CD4-positive, alpha-beta T cell treated with Interleukin-17A for 1 hour (primary cell): ENCODE measurements at places on chromosomes 1 and 21.

DNA sequence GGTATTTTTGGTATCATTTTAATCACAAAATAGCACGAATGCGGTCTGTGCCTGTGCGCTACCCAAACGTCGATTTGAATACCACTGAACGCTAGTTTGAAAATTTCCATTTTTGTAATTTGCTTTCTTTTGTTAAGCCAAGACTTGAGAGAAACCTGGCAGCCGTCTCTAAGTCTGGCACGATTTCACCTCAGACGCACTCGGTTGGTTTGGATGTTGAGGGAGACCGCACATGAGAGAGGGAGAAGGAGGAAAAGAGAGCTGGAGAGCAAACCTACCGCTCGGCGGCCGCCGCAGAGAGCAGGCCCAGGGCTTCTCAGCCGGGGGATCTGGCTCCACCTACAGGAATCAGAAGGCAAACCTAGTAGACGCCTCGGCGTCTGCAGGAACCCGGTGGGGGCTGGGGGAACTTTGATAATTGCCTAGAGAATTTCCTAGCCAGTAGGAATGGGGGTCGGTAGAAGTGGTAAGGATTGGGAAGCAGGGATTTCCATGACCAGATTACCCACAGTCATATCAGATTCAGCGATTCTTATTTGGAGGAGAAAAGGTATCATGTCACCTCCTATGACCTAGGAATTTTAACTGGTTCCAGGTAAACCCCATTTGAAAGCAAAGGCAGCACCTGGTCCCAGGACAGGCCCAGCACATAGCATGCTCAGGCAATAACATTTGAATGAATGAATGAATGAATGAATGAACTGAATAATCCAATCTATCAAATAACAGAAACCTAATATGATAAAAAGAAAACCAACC lies 83.2 kb downstream of the TM2D1 start:
- DNase-seq = peak; percentile 42

DNA sequence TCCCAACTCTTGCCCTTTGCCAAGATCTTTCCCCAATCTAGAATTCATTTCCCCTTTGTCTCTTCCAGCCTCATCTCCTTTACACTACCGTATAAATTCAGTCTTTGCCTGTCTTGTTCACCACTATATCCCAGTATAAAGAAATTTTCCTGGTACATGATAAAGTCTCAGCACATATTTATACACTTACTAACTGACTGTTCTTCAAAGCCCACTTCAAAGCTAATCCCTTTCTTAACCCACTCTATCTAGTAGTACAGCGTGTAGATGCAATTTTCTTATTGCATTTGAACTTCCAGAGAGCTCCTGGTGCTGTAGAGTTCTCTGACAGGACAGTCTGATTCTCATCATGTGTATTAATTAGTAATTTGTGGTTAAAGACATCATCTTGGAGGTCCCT lies 78.1 kb downstream of the LRRC53 start:
- DNase-seq = no peak

DNA sequence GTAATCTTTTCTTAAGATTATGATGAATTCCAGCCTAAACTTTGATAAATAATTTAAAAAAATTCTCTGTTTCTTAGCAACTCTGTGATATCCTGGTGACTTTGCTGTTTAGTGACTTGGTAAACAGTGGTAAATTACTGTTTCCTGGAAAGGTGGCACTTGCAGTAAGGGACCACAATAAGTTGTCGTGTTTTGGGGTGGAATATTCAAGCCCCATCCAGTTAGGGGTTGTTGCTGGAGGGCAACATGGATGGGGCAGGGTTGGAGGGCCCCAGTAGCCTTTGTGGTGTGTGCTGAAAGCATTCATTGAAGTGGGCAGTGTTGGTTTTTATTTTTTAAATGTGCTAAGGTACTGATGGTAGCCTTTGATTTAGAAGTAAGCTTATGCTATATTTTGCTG lies 30.3 kb downstream of the PRDM2 start:
- peak; percentile 55 for DNase-seq

- peak; percentile 34 for DNase-seq
These were observed 6.0 kb upstream of the SHISA4 start for GRCh38 chr1:201882665-201883132.

GRCh38 chr1:204296431-204296988 lies 63.2 kb downstream of the PLEKHA6 start:
- DNase-seq = no peak

DNA sequence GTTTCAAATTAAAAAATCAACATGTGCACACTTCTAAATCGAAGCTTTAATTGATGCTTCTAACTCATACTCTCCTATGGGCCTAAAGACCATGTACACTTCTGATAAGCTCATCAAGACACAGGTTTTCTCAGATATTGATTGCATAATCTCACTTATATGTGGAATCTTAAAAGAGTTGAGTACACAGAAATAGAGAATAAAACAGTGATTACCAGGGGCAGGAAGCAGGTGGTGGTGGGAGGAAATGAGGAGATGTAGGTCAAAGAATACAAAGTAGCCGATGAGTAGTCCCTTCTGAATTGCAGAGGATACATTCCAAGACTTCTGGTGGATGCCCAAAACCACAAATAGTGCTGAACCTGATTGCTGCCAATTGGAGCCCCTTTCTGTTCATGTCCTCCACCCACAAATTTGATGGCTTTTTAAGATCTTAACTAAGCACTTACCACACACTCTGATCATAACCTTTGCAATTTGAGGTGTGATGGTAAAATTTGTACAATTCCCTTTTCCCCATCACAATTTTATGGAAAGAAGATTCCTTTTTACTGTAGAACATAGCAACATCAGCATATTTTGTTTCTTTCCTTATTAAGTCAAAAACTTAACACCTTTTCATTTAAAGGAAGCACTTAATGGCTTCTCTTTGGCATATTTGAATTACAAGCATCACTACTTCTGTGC lies 3.3 kb upstream of the CD1B start:
- no peak for DNase-seq

DNA sequence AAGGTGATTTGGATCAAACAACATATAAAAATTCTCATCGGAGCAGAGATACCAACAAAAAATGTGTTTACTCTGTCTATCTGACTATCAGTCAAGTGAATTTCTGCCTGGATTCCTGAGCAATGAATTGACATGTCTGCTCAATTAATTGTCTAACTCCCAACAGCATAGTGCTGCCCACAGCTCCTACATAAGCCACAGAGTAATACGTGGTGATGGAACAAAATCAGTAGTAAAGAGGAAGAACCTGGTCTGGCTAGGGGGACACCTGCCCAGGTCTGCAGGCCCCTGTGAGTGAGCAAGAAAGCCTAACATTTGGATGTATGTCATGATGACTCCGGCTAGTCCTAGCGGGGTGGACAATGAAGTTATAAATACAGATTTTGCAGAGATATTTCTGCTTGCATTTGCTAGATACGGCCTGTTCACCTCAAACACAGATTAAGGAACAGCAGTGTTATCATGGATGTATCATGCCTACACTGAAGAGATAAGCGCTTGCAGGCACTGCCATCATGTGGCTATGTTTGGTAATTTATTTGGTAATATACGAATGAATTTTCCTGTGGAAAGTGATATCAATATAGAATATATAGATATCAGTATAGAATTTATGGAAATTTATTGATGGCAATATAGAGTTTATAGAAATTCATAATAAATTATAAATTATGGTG lies 69.6 kb upstream of the LRRC8B start:
- peak; percentile 81 for DNase-seq

GRCh38 chr1:32907435-32907834 lies 6.2 kb upstream of the TMEM54 start:
- DNase-seq = no peak

DNA sequence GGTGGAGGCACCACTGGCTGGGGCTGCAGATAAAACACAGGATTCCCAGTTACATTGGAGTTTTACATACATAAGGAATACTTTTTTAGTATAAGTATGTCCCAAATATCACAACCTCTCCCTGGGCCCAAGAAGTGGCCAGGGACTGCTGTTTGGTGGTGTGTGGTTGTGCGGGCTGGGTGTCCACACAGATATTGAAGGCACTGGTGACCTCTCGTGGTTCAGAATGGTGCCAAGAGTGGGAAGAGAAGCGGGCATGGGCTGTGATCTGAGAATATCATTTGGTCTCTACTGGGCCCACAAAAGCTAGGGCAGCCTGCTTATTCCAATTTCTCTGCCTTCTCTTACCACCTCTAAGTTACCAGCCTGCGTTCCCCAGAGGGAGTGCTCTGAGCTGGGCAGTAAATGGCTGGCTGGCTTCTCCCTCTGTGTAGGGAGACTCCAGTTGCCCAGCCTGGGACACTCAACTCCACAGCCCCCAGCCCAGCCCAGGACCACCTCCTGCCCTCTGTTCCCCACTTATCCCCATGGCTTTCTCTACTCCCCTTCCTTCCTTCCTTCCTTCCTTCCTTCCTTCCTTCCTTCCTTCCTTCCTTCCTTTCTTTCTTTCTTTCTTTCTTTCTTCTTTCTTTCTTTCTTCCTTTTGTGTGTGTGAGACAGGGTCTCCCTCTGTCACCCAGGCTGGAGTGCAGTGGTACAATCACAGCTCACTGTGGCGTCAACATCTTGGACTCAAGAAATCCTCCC lies 42.8 kb upstream of the RD3 start:
- DNase-seq = no peak

GRCh38 chr1:13860031-13860430 lies 160.0 kb downstream of the PRDM2 start:
- no peak for DNase-seq

DNA sequence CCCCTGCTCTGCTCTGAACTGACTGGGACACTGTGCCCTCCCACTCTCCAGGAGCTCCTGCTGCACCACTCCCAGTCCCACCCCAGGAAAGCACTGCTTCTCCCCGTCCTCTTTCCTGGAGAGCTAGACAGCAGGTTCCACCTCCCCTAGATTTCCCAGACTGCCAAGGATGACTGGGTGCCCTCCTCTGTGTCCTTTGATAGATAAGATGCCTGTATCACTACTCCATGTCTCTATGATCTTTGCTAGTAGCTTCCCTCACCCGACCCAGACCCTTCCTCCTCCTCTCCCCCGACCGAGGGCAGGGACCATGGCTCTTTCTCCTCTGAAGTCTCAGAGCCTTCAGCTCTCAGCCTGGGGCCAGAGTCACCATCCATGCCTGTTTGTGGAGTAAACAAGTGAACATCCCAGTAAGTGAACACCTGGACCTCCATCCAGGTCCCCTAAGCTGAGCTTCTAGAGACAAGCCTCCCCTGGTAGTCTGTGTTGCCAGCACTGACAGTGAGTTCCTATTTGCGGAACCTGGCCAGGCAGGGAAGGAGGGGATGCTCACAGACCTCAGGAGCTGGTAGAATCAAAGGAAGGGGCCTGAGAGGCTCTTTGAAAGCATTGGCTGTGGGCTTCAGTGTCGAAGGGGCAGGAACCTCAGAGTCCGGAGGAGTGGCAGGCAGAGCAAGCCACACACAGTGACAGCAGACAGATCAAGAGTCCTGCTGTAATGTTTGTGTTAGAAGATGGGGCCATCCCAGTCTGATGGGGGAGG lies 104.0 kb downstream of the PAX7 start:
- DNase-seq = no peak

DNA sequence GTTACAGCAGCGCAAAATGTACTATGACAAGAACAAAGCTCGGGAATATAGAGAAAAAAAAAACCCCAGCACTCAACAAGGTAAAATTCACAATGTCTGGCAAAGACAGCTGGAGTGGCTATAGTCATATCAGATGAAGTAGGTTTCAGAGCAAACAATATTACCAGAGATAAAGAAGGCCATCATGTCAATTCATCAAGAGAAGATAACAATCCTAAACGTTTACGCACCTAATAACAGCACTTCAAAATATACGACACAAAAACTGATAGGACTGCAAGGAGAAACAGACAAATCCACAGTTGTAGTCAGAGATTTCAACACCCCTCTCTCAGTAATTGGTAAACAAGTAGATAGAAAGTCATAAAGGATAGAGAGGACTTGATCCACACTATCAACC lies 455.2 kb downstream of the PTPRU start:
- DNase-seq = no peak

DNA sequence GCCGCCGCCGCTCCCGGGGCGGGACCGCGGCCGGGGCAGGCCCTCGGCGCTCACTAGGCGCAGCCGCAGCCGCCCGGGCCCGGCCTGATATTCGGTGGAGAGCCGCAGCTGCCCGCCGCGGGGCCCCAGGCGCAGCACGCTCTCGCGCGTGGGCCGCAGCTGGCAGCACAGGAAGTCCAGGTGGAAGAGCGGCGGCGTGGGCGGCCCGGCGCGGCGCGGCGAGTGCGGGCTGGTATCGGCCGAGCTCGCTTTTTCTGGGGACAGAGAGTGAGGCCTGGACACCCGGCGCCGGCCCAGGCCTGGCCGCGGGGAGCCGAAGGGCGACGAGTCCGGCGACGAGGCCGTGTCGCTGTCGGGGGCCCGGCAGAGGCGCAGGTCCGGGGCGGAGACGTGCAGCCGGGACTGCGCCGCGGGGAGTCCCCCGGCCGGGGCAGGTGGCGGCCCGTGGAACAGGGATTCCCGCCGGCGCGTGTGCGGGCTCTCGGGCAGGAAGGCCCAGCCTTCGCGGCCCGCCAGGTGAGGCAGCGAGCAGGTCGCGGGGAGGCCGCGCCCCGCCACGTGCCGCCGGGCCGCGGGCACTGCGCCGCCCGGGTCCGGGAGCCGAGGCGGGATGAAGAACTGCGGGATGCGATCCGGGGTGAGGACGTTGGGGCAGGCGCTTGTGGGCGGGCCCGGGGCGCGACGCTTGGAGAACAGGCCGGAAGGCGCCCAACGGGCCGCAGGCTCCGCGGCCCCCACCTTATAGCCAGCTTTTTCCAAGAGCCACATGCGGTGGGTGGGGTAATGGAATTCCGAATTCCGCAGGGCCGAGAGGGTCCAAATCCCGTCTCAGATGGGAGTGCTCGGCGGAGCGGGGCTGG lies 1.2 kb downstream of the C2CD4D start:
- DNase-seq = no peak

GRCh38 chr1:86861424-86861823 lies 52.5 kb downstream of the SELENOF start:
- no peak for DNase-seq
